ENCODE measurements at places on chromosomes 7 and 10.

GRCh38 chr7:55024776-55025175 is 6.0 kb downstream of the EGFR start:
- no peak for DNase-seq

DNA sequence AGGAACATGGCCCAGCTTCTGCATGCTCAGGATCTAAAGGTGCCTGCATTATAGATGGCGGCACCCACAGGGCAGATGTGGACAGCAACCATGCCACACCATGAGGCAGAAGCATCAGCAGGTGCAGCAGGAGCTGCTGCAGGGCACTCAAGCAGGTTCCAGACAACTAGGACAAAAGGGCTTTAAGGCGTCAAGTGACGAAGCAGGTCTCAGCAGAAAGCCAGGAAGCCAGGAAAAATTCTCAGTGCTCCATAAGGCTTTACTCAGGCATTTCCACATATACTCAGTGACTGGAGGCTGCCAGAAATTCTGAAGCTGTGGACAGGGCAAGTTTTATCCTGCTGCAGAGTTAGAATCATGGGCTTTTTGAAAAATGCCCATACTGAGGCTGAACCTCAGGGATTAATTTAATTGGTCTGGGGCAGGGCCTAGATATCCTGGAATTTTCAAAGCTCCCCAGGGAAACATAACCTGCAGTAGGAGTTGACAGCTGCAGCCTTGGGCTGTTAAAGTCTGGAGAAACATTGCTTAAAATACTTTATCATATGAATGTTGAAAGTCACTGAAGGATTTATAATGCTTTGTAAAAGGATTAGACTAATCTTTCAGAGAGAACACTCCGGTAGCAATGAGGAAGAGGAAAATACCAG is 68.1 kb upstream of the RNF148 start:
- DNase-seq, result no peak

GRCh38 chr7:18471476-18472160 is 23.9 kb upstream of the HDAC9 start:
- DNase-seq, result no peak

DNA sequence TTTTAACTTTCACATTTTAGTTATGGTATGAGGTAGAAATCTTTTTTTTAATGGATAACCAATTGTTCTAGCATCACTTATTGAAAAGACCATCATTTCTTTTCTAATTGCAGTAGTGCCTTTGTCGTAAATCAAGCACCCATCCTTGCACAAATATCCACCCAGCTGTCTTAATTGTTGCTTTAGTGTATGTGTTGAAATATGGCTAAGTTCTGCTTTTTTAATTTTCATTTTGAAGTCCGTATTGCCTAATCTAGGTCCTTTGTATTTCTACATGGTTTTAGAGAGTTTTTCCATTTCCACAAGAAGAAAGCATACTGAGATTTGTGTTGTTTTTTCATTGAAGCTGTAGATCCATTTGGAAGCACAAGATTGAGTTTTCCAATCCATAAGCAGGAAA is 259.6 kb upstream of the SEMA3E start:
- DNase-seq, result no peak

DNA sequence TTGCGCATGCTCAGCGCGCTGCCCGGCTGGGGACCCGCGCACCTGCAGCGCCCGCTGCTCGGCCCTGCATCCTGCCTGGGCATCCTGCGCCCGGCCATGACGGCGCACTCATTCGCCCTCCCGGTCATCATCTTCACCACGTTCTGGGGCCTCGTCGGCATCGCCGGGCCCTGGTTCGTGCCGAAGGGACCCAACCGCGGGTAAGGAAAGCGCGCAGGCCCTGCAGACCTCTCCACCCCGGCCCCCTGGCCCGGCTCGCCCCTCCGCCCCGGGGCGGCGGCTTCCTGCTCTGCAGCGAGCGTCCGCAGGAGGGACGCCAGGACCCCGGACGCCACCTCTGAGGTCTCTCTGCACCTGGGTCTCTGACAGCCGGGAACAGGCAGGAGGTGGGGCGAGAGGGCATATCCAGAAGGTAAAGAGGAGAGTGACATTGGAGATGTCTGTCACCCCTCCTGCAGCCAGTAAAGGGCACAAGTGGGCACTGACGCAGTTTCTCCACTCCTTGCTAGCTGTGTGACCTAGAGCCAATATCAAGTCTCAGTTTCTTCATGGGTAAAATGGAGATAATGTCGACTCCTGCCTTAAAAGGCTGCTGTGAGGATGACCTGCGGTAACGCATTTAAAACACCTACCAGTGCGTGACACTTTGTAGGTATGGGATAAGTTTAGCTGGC is 338 bp downstream of the ATP6V0E2 start:
- DNase-seq, result no peak

DNA sequence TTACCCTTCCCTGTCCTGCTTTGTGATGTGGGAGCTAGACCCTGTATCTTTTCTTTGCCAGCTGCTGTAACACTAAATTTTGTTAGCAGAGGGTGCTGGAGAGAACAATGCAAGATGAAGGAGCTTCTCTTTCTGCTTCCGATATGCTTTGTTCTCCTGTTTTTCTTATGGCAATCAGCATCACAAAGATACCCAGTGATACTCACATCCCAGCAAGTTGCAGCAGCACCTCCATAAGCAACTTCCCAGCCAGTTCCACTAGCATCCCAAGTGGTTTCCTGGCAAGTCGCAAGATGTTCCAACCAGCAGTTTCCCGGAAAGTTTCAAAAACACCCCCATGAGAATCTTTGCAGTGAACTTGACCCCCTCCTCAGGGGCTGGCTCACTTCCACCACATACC is 148.6 kb downstream of the IMMP2L start:
- no peak for DNase-seq

GRCh38 chr10:30058570-30059132 is 735 bp downstream of the JCAD start:
- DNase-seq, result no peak

DNA sequence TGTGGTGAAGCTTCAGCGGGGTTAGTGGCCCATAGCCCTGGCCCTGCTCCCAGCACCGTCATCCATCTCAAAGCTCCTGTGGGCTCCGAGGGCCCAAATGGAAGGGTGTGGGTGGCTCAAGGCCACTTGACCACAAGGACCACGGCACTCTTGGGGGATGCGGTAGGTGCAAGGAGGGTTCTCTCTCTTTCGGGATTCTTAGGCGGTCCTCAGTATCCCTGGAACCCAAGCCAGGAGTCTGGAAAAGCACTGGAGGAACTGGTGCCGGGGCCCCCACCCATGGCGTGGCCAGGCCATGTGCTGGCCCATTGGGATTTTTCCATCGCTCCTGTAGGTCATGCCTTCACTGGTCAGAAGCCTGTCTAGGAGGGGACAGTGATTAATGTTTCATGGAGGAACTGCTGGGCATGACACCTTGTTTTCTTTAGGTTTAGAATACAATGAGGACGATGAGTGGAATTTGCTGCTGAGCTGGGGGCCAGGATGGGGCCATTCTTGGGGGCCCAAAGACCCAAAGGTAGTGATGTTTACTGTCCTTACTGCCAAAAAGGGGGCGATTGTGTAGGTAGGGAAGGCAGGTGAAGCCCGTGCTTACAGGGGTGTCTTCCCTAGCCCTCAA is 16.7 kb downstream of the AQP1 start:
- DNase-seq, result no peak

DNA sequence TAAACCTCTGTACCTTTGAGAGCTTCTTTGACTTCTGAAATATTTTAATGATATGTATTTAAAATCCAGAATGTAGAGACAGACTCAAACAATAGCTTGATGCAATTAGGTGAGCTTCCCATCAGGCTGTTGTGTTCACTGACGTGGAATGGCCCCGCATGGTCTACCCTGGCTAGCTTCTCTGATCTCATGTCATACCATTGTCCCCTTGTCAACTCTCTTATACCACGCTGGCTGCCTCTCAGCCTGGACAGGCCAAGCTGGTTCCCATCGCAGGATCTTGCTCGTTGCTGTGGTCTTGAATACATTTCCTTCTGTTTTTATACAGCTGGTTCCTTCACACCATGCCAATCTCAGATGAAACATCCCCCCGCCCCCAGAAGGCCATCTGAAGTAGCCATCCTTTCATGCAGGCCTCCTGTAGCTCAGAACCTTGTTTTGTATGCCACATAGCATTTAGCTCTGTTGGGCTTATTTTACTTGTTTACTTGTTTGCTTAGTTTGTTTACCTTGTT is 84.2 kb downstream of the FANK1 start:
- DNase-seq, result no peak

- DNase-seq, result peak; percentile 10
Measured at GRCh38 chr10:88114368-88114767, 250.9 kb downstream of the PTEN start.

- DNase-seq, result no peak
Measured at GRCh38 chr7:105800442-105800841, 76.0 kb downstream of the ATXN7L1 start.

- no peak for DNase-seq
Measured at GRCh38 chr10:10644008-10644646, 373.5 kb upstream of the CELF2 start.

- DNase-seq, result no peak
Measured at GRCh38 chr10:103740611-103741010, 114.8 kb downstream of the SH3PXD2A start.

- DNase-seq, result no peak
Measured at GRCh38 chr7:135755351-135755753, 6.7 kb upstream of the FAM180A start.

GRCh38 chr10:48231699-48232315 is 42.7 kb downstream of the FRMPD2 start:
- DNase-seq, result no peak

- DNase-seq, result no peak
Measured at GRCh38 chr10:92502296-92502808, 71.5 kb downstream of the IDE start.

DNA sequence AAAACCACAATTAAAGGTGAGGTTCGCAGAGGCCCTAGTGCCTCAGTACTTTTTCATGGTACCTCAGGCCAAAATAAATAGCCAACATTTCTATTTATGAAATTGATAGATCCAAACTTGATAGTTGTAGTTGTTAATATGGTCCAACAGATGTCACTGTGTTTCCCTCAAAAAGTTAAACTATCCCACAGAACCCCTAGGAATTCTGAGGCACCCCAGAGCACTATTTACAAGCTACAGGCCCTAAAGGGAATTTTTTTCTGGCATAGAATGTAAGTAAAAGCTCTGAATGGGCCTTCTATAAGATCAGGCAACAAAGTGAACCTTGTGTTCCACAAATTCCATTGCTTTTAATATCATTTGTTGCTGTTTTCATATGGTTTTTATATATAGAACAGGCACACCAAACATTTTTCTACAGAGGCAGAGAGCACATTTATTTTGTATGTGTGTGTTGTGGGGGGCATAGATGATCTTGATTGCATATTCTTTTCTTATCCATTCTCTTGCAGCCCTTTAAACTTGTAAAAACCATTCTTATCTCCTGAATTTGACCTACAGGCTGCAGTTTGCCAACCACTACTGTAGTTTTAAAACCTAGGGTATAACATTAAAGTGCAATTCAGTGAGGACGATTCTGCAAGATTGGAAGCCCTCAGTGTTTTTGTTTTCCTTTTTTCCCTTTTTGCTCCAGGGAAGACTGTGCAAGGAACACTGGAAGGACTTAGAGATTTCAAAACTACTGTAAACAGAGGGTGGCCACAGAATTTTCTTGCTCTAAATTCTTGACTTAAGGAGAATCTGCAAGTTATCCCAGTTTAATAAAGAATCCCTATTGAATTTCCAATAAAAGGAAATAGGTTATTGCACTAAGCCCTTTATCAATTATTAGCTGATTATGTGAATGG is 3.5 kb upstream of the ARL4A start:
- peak; percentile 43 for DNase-seq

DNA sequence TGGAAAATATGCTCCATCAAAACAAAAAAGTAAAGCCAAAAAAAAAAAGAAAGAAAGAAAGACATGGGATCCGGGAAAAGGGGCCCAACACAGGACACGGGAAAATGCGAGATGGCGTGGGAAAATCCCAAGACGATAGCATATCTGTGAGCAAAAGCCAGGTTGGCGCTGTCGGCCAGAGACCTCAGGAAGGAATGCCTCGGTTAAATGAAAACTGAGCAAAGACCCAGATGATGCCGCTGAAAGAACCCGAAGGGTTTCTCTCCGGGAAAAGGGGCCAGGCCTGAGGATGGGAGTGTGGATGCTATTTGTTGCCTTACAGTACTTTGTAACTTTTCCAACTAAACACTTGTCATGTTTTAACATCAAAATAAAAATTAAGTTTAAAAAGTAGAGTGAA is 49.5 kb upstream of the PPP2R2D start:
- no peak for DNase-seq

DNA sequence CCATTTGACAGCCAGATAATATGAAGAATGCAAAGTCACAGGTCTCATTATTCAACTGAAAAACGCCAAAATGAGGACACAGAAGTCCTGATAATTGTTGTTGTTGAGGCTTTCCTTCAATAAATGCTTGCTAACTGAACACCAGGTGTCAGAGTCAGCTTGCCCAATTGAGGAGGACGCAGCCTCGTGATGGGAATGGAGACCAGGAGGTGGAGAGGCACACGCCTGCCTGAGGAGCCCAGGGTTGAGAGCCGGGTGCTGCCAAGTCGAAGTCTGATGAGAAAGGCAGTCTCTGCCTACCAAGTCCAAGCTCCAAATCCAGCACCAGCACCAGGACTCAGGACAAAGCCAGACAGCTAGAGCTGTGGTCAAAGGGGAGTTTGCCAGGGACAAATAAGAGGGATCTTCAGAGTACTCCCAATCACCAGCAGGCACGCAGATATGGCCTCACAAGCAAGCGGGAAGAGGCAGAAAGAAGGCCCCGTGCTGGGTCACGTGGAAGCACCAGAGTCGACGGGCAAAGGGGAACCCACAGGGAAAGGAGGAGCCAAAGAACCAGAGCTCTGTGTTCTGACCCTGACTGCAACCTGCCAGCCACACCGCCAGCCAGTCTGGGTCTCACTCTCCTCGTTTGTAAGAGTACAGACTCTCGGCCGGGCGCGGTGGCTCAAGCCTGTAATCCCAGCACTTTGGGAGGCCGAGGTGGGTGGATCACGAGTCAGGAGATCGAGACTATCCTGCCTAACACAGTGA is 47.6 kb downstream of the VOPP1 start:
- no peak for DNase-seq

DNA sequence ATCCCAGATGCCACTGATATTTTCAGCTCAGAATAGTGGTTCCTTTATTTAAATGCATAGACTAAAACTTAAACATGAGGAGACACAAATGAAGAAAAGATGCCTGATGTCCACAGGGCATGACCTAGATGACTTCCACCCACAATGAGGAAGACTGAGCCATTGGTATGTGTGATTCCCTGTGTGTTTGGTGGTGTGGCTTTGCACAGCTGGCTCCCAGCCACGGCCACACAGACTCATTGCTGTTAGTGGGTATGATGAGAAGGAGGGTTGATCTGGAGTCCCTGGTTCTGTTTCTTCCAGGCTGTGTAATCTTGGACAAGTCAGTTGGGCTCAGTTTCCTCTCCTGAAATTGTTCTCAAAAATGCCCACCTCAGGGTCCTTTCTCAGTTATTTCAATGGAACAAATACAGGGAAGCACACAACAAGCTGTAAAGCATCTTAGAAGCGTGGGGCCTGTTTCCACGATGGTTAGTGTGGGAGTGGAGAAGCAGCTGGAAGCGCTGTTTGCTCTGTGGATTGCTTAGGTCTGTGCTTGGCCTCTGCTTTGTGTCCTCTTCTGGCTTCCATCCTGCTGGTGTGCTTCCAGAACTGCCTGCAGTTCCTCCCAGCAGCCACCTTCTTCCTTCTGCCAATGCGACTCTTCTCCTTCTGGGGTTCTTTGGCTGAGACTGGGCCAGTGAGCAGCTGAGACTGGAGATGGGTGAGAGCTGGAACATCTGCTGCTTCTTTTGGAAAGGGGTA is 303.7 kb downstream of the BMPER start:
- no peak for DNase-seq

Measured in SW 1271 (cell line).